ENCODE measurements at places on chromosomes 1 and 21. TPM values are rescaled to one million over a fixed set of nuclear protein-coding genes. Genes with fewer than 3 reads are reported as not detected.

DNA sequence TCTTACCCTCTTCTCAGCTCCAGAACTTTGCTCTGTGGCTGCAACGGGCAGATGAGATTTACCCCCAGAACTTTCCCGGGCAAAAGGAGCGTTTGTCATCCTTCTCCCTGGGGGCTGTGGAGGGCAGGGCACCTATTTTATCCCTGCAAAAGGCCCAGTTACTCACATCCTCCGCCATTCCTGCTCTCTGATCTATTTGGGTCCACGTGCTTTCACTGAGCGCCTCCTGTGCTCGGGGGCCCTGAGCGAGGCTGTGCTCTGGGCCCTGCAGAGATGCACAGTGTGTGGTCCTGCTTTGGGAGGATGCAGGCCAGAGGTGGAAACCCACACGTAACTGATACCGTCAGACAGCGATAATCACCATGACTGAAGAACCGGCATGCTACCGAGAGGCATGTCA is 2.4 kb upstream of the CSMD2 start:
- no peak for ATAC-seq

- ATAC-seq, result peak; percentile 95
Measured at GRCh38 chr1:185500001-185500626, 183.1 kb upstream of the IVNS1ABP start.

Gene ITGB2
- total RNA-seq, result not detected

Gene RAB25
- total RNA-seq, result 1.9 TPM

GRCh38 chr1:168531615-168532345 is 12.0 kb downstream of the XCL2 start:
- ATAC-seq, result no peak

Gene ACTA1
- total RNA-seq, result 0.21 TPM

GRCh38 chr1:21290546-21290944 is 282 bp upstream of the ECE1 start:
- no peak for ATAC-seq

Gene TRMT1L
- total RNA-seq, result 8.4 TPM

GRCh38 chr1:248872752-248873408 is 14.0 kb upstream of the ZNF692 start:
- peak; percentile 71 for ATAC-seq

- no peak for ATAC-seq
Measured at GRCh38 chr1:93670141-93670540, 11.5 kb downstream of the BCAR3 start.

- no peak for ATAC-seq
Measured at GRCh38 chr1:84743896-84744295, 53.6 kb upstream of the SSX2IP start.

Gene MMP23B
- 9.7 TPM for total RNA-seq

GRCh38 chr1:221706191-221706590 is 35.7 kb downstream of the DUSP10 start:
- no peak for ATAC-seq

Gene LMX1A
- total RNA-seq, result 0.57 TPM

- peak; percentile 20 for ATAC-seq
Measured at GRCh38 chr21:44846485-44847260, 26.8 kb downstream of the PTTG1IP start.
